ENCODE measurements at places on chromosomes 3 and 15.

- no peak for DNase-seq
These were observed 159.1 kb downstream of the CHL1 start for GRCh38 chr3:355622-356021.

DNA sequence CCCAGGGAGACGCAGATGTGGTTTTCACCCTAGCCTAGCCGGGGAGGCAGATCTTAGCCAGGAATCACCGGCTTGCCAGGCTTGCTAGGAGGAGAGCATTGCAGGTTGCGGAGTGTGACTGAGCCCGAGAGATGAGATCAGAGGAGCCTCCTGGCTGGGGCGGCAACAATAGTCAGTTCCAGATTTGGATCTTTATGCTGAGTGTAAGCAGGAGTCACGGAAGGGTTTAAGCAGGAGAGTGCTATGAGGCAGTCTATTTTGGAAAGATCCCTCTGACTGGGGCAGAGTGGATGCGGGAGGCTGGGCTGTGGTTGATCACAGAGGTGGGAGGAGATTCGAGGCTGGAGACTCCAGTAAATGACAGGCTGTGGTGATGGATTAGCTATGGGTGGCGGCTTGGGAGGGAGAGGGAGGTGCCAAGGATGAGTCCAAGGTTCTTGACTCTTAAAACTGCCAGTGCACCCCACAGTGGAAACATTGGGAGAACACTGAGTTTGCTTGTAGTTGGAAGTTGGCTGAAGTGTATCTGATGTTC is 10.4 kb upstream of the BAHD1 start:
- DNase-seq: no peak

- DNase-seq: no peak
These were observed 1.1 kb downstream of the CNTN4 start for GRCh38 chr3:2099779-2100191.

GRCh38 chr3:176005564-176005963 is 1146.4 kb downstream of the NAALADL2 start:
- DNase-seq: no peak

DNA sequence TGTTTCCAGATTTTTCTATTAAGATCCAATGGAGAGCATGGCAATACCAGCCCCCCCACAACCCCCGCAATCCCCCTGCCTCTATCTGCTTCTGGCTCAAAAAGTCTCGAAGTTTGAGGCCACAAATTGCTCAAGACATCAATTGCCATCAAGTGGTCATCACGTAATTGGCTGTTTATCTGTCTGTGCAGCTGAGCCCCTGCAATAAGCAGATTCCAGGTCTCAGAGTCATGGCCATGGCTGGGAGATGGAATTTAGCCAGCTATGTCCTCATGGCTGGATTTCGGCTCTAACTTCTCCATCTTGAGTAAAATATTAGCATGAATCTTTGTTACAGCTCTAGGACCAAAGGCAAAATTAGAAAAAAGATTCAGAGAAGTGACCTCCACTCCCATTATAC is 22.7 kb downstream of the SSUH2 start:
- no peak for DNase-seq

GRCh38 chr3:165382672-165383071 is 186.5 kb upstream of the SLITRK3 start:
- DNase-seq: no peak

DNA sequence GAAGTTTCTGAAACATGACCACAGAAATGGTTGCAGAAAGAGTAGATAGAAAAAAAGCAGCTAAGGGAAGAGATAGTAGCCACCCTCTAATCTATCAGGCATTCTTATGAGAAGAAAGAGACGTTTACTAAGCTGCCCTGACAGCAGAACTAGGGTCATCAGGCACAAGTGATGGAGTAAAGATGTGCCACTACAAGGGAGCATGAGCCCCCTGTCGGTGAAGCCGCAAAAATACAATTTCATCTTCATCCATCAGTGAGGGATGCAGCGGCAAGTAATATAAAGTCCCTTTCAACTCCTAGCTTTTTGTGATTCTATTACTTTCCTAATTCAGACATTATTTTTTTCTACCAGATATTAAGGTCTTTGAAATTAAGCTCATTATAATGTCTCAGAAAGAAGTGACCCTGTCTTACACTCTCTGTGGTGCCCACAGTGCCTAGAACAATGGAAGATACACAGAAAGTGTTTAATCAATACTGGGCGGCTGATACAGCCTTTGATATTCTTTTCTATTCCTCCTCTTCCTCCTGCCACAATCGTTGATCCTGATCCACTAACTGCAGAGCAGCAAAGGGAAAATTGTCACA is 651.6 kb downstream of the NTRK3 start:
- peak; percentile 2 for DNase-seq

GRCh38 chr15:40335938-40336743 is 4.6 kb downstream of the CCDC9B start:
- DNase-seq: no peak

DNA sequence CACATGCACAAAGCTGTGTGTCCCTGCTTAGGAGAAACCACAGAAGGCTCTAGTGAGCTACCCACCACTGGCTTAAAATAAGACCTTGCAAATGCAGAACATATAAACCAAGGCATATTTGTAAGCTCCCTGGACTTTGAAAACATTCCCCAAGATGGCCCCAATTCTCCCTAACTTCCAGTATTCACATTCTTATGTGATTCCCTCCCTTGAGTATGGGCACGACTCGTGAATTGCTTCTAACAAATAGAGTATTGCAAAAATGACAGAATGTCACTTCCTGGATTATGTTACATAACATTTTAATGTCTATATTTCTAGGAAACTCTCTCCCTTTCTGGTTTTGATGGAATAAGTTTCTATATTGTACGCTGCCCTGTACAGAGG is 131.8 kb upstream of the MCTP2 start:
- no peak for DNase-seq

DNA sequence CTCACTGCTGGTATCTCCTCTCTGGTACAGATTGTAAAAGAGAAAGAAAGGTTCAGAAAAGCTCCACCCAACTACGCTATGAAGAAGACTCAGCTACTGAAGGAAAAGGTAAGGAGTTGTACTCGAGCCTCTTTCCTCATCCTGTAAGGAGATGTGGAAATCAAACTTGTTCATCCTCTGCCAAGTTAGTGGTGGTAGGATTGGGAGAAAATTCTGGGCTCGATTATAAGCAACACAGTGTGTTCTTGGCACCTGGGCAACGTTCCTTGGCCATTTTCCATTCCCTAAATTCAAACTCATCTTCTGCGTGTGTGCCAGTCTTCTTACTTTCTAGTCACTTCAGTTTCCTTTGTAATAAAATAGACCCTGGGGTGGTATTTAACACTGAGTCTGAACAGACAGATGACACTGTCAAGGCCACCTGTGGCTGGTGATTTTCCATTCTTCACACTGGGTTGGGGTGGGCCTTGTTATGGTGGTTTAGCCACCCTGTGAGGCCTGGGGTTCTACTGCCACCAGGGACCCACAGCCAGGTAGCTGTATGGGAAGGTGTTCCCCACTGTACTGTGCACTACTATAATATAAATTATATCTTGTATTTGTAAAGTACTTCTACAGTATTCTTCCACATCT is 17.1 kb upstream of the ITPKA start:
- no peak for DNase-seq

GRCh38 chr3:11847607-11848006 is 922 bp upstream of the TAMM41 start:
- peak; percentile 22 for DNase-seq

GRCh38 chr3:39216176-39216790 is 23.9 kb upstream of the XIRP1 start:
- DNase-seq: peak; percentile 67

- DNase-seq: peak; percentile 48
These were observed at the start of gene MINAR1 for GRCh38 chr15:79431636-79432344. Gene MINAR1, plus strand, starts transcription at chr15:79432336. Its CDS starts 23,812 bp downstream, at chr15:79456148.

DNA sequence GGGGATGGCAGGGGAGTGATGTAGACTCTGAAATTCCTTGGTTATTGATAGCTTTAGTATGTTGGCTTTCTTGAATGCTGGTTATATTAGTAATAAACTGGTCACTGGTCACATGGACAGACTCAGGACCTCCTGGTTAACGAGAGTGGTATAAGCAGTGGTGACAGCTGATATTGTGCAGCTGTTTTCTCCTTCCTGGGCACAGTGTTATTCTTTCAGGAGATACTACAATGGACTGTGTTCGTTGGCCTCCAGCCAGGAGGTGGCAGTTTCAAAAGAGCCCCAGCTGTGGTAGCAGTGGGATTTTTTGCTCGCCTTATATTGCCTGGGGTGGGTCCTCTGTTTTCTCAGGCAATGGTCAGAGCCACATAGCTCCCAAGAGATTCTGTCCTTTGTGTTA is 181.6 kb upstream of the RBMS3 start:
- no peak for DNase-seq

DNA sequence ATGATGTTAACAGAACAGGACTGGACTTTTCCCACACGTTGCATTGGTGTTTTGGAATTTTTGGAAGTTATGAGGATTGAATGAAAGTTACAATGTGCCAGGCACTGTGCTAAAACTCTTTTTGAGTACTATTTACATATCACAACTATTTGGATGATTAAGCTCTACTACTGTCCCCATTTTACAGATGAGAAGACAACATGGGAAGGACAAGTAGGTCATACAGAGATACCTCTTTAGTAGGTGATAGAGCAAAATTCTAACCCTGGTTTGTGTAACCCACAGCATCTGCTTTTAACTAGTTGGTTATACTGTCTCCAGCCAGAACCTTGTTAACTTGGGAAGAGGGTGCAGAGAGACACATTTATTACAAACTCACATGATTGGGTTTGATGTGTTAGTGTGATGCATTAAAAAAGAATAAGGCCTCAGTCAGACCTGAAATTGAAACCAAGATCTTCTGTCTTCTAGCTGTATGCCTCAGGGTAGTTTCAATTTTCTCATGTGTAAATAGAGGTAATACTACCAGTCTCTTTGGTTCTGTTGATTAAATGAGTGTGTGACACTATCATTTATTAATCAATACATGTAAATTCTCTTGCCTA is 1.4 kb downstream of the NDUFB4 start:
- peak; percentile 33 for DNase-seq

GRCh38 chr3:71052716-71053115 is 530.8 kb downstream of the FOXP1 start:
- no peak for DNase-seq

DNA sequence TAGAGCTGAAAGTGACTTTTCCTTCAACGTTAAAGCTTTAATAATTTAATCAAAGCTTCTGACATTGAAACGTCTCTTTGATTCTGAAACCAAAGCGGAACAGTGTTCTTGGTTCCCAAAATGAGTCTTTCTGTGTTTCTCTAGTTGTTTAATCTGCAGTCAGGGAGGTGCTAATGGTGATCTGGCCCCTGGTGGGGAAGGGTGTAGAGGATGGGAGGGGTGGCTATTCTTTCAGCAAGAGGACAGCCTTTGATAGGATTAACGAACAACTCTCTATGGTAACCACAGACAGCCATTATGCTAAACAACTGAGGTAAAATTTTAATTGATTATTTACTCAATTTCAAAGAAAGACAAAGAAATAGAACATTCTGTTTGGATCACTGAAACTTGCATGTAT is 79.9 kb upstream of the CADPS start:
- no peak for DNase-seq

GRCh38 chr3:73530022-73530396 is 94.7 kb downstream of the PDZRN3 start:
- no peak for DNase-seq

GRCh38 chr15:57205996-57206395 is 170.3 kb upstream of the CGNL1 start:
- DNase-seq: no peak

DNA sequence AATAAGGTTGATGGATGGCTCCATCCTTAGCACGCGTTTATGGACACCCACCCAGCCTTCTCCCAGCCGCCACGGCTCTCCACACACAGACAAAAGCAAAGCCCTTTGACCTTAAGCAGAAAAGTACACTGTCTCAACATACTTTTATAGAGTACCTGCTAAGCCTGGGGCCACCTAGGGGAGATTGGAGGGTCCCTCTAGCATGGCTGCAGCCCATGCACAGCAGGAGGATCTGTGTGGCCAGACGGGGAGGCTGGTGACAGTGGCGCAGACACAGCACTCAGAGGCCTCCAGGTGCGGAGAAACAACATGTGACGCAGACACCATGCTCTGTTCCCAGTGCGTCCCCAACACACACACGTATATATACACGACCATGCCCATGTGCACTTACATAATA is 174.9 kb downstream of the XXYLT1 start:
- DNase-seq: no peak

GRCh38 chr3:33425453-33425852 is 14.8 kb downstream of the UBP1 start:
- no peak for DNase-seq

All from GM13977 (cell line).